Neuronal stem cell (in vitro differentiated cells): ENCODE measurements at places on chromosomes 4 and X.
A peak's percentile ranks its signal among the peaks of the same experiment; 100 is the strongest.

DNA sequence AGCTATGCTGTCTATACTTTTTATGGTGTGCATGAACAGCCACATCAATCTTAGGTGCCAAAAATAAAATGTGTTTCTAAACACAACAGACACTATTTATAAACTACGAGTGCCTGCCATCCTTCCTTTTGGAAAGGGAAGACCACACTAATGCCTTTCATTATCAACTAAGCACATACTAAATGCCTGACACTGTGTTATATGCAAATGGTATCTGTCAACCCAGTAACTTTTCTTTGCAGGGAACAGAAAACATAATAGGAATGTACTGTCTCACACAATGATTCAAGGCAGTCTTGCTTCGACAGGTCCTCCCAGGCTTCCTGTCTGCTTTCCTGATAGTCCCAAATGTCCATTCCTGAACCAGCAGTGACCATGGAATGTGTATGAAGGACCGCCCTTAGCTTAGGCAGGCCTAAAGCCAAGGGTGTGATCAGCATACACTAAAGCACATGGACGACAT lies 43.8 kb downstream of the ADGRA3 start:
- H3K4me1 ChIP-seq = no peaks in the 10 kb centered on the region
- DNase-seq = no peak
- peaks cover 58% of the 10 kb centered on the region for H3K36me3 ChIP-seq
- no peaks in the 10 kb centered on the region for H3K27me3 ChIP-seq

GRCh38 chr4:80153874-80154544 lies 43.3 kb upstream of the PRDM8 start:
- H3K4me3 ChIP-seq = no peak overlapping the region
- no peak overlapping the region for H3K27ac ChIP-seq
- no peaks in the 10 kb centered on the region for H3K27me3 ChIP-seq
- no peak for DNase-seq

GRCh38 chr4:109359040-109359646 lies 56.7 kb upstream of the COL25A1 start:
- H3K27me3 ChIP-seq = no peaks in the 10 kb centered on the region
- H3K4me3 ChIP-seq = no peak overlapping the region
- H3K4me1 ChIP-seq = no peaks in the 10 kb centered on the region
- no peaks in the 10 kb centered on the region for H3K36me3 ChIP-seq
- no peak overlapping the region for H3K27ac ChIP-seq
- no peak for DNase-seq

- H3K4me1 ChIP-seq = no peaks in the 10 kb centered on the region
- H3K4me3 ChIP-seq = no peak overlapping the region
- DNase-seq = no peak
- H3K27me3 ChIP-seq = peaks cover 3% of the 10 kb centered on the region
- no peaks in the 10 kb centered on the region for H3K36me3 ChIP-seq
These were observed 52.4 kb upstream of the FHL1 start for GRCh38 chrX:136094962-136095361.

DNA sequence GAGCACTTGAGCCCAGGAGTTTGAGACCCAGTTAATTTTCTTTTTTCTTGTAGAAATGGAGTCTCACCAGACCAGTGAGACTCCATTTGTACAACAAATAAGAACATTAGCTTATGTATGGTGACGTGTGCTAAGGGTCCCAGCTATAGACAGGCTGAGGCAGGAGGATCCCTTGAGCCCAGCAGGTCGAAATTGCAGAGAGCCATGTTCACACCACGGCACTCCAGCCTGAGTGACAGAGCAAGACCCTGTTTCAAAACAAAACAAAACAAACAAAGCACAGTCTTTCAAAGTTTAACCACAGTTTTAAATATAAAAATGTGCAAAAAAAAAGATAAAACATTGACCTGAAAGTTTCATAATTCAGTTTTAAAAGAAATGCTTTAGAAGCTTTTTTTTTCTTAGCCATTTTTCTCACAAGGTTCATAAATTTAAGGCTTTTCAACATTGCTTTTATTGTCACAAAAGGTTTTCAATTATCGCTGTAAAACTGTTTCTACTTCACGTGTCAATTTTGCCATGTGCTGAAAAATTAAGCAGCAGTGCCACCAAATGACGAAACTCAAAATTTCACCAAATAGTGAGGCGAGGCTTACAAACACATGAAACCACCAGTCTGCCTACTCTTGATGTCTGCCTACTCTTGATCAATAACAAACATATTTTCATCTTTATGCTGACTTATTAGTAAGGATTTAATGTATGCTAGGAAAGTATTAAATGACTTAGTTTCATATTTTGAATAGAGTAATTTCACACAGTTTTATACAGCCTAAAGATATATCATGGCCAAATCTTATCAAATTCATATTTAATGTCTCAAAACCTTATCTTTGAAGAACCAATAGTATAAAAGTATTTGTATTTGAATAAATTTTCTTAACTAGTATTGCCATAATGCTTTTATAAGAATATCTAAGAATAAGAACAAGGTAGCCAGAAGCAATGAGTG lies 126.3 kb downstream of the NEK1 start:
- H3K27me3 ChIP-seq = no peaks in the 10 kb centered on the region
- H3K4me1 ChIP-seq = peaks cover 3% of the 10 kb centered on the region
- H3K36me3 ChIP-seq = no peaks in the 10 kb centered on the region

DNA sequence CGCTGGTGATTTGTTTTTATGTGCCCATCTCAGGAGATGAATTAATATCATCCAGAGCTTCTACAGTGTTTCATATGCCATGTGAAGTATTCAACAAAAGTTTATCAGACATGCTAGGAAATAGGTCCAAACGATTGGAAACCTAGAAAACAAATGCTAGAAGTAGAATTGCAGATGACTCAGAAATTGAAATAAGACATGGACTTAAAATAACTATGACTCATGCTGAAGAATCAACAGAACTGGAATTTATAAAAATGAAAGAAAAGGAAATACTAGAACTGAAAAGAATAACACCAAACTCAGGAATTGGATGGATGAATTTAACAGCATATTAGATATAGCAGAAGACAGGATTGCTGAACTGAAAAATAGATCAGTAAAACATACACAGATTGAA lies 172.7 kb upstream of the GIMD1 start:
- H3K27me3 ChIP-seq = no peaks in the 10 kb centered on the region
- no peak overlapping the region for H3K27ac ChIP-seq
- H3K4me1 ChIP-seq = no peaks in the 10 kb centered on the region
- no peak for DNase-seq
- no peaks in the 10 kb centered on the region for H3K36me3 ChIP-seq

DNA sequence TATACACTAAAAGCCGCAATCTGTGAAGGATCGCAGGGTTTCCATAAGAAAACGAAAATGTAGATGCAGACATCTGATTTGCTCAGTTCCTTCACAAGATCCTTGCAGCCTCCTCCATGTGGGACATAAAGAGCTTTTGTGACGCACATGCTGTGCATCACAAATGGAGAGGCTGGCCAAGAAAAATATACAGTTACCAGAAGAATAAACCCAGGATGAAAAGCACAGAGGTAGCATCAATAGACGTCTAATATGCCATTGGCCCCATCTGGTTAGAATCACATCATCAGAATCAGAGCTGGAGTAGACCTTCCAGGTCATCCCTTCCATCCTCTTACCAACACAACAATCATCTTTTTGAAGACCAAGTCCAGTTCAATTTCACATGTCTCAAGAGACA lies 517.4 kb downstream of the RAB28 start:
- H3K27me3 ChIP-seq = no peaks in the 10 kb centered on the region
- DNase-seq = no peak
- no peak overlapping the region for H3K4me3 ChIP-seq
- no peak overlapping the region for H3K27ac ChIP-seq
- peaks cover 6% of the 10 kb centered on the region for H3K4me1 ChIP-seq
- H3K36me3 ChIP-seq = no peaks in the 10 kb centered on the region

GRCh38 chrX:43676971-43677572 lies 21.0 kb downstream of the MAOA start:
- H3K4me1 ChIP-seq = peaks cover 3% of the 10 kb centered on the region
- peak; percentile 35 for DNase-seq
- no peak overlapping the region for H3K27ac ChIP-seq
- no peaks in the 10 kb centered on the region for H3K27me3 ChIP-seq
- H3K4me3 ChIP-seq = no peak overlapping the region

GRCh38 chr4:7761720-7762119 lies 177.9 kb downstream of the AFAP1 start:
- peaks cover 9% of the 10 kb centered on the region for H3K4me1 ChIP-seq
- DNase-seq = peak; percentile 47
- H3K27ac ChIP-seq = no peak overlapping the region

GRCh38 chrX:55142206-55142918 lies 53.5 kb downstream of the PAGE2 start:
- no peaks in the 10 kb centered on the region for H3K27me3 ChIP-seq
- DNase-seq = no peak
- H3K4me1 ChIP-seq = no peaks in the 10 kb centered on the region
- no peak overlapping the region for H3K4me3 ChIP-seq
- H3K36me3 ChIP-seq = no peaks in the 10 kb centered on the region

DNA sequence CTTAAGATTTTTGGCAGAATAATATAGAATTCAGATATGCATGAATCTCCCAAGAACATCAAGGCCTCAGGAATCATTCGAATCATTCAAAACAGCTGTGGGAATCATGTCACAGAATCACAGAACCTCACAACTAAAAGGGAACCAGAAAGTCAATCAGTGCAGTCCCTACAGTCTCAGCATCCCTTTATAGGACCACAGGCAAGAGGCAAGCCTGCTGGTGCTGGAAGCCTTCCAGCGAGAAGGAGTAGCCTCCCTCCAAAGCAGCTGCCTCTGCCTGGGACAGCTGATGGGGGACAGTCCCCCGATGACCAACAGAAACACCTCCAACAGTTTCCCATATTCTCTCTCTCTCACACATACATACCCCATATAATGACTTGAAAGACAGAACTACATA lies 20.7 kb downstream of the QDPR start:
- H3K4me3 ChIP-seq = no peak overlapping the region
- H3K36me3 ChIP-seq = peaks cover 24% of the 10 kb centered on the region
- no peak overlapping the region for H3K27ac ChIP-seq
- no peaks in the 10 kb centered on the region for H3K27me3 ChIP-seq
- peaks cover 2% of the 10 kb centered on the region for H3K4me1 ChIP-seq

GRCh38 chr4:4302416-4302815 lies 12.4 kb downstream of the ZBTB49 start:
- H3K27me3 ChIP-seq = no peaks in the 10 kb centered on the region
- no peak for DNase-seq
- H3K27ac ChIP-seq = no peak overlapping the region
- peaks cover 20% of the 10 kb centered on the region for H3K36me3 ChIP-seq
